ENCODE measurements at places on chromosomes 3 and 15.

- DNase-seq, result no peak
Measured at GRCh38 chr15:90191344-90191687, 9.8 kb upstream of the SEMA4B start.

DNA sequence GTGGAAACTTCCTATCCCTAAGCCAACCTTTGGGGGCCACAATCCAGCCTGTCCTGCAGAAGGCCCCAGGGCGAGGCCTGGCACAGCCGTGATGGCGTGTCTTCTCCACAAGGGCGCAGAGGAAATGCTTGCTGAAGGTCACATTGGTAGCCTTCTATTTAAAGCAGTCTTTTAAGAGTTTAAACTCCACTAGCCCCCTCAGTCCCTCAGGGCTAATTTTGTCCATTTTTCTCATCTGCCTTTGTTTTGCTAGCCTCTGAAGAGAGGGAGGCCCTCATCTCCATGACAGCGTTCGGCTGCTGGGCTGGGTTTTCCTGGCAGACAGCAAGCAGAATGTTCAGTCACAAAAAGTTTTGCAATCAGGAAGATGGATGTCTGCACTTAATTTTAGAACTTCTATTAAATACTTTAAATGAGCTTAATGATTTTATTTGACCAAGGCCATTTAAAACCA, 40.8 kb downstream of the RARB start:
- DNase-seq, result peak; percentile 93

- peak; percentile 53 for DNase-seq
Measured at GRCh38 chr15:96177279-96177678, 153.2 kb upstream of the NR2F2 start.

- DNase-seq, result no peak
Measured at GRCh38 chr3:137343283-137343682, 385.5 kb downstream of the IL20RB start.

- peak; percentile 19 for DNase-seq
Measured at GRCh38 chr3:115169808-115170207, 22.7 kb upstream of the ZBTB20 start.

GRCh38 chr15:64046421-64047153, at the start of gene DAPK2:
TSS of gene DAPK2 (minus strand) at chr15:64046485. CDS start at chr15:64040261, 6,224 bp downstream.
- DNase-seq, result peak; percentile 58

DNA sequence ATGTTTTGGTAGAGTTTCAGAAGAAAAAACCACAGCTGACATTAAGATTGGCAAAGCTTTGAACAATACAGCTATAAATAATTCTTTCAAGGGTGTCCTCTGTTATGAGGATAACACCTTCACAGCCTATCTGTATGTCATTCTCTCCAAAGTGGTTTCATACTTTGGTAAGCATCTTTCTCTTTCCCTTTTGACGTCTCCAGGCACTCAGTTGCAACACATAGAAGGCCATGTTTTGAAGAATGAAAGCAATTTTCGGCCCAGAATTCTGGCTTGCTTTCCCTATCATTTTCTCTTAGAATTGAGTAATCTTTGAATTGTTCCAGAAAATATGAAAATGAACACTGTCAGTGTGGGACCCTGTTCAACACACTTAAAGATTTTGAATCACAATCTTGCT, 200.0 kb upstream of the CBLB start:
- peak; percentile 5 for DNase-seq

DNA sequence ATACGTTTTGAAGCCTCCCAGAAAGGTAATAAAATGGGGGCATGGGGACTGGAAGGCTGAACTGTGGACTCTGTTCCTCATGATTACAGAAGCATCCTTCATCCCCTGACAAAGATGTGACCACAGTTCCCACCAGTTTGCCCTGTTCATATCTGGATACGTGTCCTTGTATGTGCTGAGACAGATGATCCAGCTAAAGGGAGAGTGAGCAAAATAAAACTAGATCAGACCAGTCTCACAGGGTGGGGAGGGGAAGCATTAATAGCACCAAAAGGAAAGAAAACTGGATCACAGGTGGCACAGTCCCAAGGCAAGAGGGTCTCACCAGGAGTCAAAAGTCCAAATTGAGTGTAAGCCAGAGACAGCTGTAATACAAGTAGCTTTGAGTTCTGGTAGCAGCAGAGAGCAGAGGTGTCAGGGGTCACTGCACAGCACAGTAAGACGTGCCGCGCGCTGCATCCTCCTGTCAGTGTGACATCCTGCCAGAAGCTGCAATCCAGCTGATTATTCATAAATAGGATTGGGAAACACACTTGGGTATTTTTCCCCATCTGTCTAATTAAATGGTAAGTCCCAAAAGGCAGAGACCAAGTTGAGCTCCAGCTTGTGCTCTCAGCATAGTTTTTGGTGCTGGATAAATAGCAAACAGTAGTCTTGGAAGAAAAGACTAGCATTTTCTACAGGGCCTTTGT, 560.0 kb upstream of the CFAP20DC start:
- peak; percentile 34 for DNase-seq

DNA sequence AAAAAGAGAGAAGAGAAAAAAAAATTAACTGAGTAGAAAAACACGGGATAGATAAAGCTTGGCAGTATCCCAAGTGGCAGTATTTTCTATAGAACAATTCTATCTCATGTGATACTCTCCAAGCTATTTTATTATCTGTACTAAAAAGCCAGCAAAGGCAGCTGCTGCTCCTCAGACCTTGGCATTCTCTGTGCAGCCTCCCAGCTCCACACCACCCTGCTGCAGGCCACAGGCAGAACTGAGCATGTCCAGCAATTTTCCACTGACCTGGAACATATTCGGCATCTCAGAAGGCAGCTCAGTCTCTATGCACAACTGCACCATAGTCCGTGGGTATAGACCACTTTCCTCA, 1161.4 kb downstream of the IGSF11 start:
- peak; percentile 51 for DNase-seq

DNA sequence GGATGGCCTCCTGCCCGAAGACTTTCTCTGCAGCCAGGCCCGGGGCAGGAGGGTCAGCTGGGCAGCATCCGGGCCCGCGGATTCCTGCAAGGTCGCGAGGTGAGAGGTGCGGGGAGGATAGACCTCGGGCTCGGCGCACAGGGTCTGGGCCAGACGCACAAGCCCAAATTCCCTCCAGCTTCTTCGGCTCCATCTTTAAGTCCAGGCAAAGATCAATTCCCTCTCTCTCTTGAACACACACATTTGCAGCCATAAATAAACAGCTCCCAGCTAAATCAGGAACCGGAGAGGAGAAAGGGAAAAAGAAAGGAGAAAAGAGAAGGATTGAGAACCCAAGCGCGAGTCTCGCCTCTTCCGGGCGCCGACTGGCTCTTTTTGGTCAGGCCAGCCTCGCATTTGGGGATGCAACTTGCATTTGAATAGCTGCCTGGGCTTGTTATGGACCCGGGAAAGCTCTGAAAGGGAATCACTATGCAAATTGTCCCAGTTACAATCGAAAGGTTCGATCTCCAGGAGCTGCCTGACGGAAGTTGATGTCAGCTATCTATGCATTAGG, 14.5 kb upstream of the ONECUT1 start:
- DNase-seq, result no peak

DNA sequence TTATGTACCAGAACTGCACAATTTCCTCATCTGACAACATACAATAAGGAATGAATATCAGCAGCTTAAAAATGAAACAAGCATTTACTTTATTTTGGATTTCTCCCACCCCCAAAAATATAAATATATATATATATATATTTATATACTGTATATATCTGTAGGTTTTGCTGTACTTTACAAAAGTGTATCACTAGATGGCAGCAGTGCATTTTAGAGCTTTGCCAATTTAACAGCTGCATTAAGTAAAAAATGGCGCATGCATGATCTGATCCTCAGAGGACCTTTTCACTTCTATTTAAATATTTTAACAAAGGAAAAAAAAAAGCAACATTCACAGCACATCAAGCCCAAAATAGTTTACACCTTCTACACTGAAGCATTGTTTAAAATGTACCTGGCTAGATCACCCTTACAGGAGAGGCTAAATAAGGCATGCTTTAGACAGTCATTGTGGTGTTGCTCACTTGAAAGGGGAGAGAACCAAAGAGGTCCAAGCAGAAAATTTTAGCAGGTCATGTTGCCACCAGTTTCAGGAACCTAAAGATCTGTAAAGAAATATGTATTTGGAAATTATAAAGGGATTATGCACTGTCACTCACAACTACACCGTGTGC, 72.6 kb downstream of the NPTN start:
- DNase-seq, result peak; percentile 89

DNA sequence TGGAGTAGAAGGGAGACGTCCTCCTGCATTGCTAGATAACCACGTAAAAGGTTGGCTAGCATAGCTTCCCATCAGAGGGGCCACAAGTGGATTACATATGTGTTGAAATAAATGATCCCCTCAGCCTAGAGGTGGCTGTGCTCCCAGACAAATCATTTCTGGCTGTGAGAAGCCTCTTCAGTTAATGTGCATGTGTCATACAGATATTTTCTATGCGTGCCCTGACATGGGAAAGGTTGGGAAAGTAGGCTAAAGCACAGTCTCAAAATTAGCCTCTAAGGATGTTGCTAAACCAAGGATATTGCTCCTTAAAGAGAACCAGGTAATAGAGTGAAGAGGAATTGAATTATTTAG, 17.8 kb downstream of the USP3 start:
- no peak for DNase-seq

DNA sequence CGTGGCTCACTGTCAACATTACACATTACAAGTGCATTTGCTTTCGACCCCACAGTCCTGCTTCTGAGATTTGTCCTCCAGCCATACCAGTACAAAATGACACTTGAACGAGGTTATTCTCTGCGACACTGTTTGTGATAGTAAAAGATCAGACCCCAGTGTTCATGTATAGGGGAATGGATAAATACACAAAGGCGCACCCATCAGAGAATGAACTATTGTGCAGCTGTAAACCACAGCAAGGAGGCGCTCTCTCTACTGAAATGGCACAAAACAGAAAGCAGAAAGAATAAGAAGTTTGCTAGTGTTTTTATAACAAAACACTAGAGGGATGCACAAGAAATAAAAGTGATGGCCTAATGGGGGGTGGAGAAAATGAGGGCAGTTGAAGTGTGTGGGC, 4.9 kb upstream of the CHSY1 start:
- no peak for DNase-seq

- DNase-seq, result no peak
Measured at GRCh38 chr3:195302431-195302830, 31.5 kb upstream of the XXYLT1 start.

DNA sequence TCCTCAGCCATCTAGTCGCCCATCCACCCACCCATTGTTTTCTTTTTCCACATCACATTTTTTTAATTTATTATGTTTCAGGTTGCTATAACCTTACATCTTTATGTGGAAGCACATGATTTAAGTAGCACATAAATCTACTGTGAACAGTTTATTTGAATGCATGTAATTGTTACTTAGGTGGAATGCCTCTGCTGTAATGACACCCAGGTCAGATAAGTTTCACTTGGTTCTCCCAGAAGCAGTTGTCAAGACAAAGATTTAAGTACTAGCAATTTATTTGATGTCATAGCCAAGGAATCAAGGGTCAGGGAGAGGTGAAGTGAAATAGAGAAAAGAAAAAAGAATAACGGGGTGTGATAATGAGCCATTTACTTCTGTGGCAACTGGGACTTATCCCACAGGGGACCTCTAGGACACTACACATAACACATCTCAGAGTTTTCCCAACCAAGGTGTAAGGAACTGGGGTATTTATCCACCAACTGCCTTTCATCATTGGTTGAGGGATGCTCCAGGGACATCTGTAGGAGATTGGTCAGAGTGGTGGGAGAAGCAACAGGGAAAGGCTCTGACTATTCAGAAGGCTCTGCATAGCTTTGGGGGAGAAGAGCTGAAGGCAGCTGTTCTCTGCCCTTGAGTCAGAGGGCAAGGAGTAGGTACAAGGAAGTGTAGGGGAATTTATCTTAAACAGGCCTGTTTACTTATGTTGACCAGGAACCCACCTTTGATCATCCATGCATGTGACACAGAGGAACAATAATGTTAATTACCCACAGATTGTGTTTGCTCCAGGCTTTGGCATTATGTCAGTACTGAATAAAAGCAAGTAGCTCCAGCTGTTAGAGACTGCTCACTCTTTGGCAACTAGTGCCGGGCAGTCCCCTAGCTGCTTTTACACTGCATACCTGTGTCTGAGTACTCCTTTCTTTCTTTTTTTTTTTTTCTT, 94.8 kb downstream of the CD200R1L start:
- no peak for DNase-seq

DNA sequence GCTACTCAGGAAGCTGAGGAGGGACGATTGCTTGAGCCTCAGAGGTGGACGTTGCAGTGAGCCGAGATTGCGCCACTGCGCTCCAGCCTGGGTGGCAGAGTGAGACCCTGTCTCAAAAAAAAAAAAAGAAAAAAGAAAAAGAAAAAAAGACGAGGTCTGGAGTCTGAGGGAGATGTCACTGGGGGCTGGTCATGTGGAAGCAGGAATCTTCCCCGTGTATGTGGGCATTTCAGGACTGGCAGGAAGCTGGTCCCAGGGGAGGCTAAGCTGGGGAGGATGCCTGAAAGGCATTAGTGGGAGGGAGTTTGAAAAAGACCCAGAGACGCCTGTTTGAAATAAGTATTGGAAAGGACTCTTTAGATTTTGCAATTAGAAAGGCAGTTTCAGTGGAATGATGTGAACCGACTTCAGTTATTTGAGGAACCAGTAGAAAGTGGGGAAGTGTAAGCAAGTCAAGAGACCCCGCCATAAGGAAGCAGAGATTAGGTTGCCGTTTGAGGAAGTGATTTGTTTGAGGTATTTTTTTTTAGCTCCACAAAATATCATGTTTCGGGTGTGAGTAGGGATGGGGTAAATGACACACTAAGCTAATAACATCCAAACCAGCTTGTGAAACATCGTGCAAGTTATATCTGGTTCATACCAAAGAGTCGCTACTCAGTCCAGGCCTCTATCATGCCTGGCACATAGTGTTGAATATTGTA, 55.5 kb downstream of the ST6GAL1 start:
- DNase-seq, result no peak

GRCh38 chr15:92117261-92117731, 263.8 kb downstream of the SLCO3A1 start:
- no peak for DNase-seq

- DNase-seq, result peak; percentile 63
Measured at GRCh38 chr15:40329804-40330203, 6.3 kb downstream of the INAFM2 start.

GRCh38 chr3:128473180-128473519, 6.5 kb upstream of the DNAJB8 start:
- no peak for DNase-seq

All from choroid plexus epithelial cell (primary cell).